ENCODE measurements at places on chromosomes 7 and 10.

- DNase-seq, result no peak
Measured at GRCh38 chr10:88467835-88468485, 115.2 kb downstream of the RNLS start.

GRCh38 chr10:53370347-53370746 lies 597.8 kb upstream of the MBL2 start:
- DNase-seq, result no peak

GRCh38 chr7:50449881-50450589 lies at the start of gene FIGNL1:
Gene FIGNL1 (minus strand): TSS chr7:50450350. CDS start chr7:50447287, 3,063 bp downstream.
- no peak for DNase-seq

- DNase-seq, result no peak
Measured at GRCh38 chr10:86553213-86553612, 31.6 kb upstream of the WAPL start.

DNA sequence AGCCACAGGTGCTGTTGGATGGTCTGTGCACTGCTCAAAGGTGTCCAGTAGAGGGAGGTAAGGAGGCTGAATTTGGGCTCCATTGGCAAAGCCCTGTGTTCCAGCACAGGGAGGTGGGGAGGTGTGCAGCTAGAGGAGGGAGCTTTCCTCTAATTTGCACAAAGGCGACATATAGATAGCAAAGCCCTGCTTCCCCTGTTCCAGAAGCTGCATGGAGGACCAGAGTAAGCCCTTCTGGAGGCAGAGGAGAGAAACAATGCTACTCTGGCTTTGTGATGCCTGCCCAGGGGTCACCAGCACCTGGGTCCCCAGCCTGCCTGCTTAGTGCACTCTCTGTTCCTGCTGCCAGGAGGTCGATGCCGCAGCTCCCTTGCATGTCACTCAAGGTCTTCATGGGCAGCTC lies 3.4 kb upstream of the ARHGAP22 start:
- no peak for DNase-seq

Measured in NCI-H524 treated with DMSO at 0.1 percent for 48 hours (cell line).